ENCODE measurements at places on chromosomes 13 and 19.

- no peak for DNase-seq
These were observed 6.8 kb upstream of the NAPA start for GRCh38 chr19:47521473-47522180.

- peak; percentile 67 for DNase-seq
These were observed 547 bp upstream of the INTS6 start for GRCh38 chr13:51453207-51453958.

- DNase-seq = no peak
These were observed 285.2 kb downstream of the SHISA2 start for GRCh38 chr13:25766576-25766975.

- DNase-seq = no peak
These were observed 374.5 kb upstream of the NBEA start for GRCh38 chr13:34567597-34567996.

GRCh38 chr13:87754097-87754496, 82.9 kb downstream of the SLITRK5 start:
- no peak for DNase-seq

DNA sequence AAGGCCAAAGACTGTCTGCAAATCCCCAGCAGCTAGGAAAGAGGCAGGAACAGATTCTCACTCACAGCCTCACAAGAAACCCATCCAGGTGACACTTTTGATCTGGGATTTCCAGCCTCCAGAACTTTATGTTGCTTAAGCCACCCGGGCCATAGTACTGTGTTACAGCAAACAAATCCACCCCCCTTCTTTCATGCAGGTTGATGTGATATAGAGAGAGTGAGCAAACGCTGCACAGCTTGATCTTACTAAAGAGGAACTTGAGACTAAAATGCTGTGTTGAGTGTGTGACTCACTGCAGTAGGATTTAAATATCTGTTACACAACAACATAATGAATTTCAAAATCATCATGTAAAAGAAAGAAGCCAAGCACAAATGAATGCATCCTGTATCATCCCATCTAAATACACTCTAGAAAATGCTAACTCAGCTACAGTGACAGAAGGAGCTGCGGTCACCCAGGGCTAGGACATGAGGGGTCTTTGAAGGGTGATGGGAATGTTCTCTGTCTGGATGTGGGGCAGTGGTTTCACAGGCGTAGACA, 32.2 kb downstream of the RCBTB2 start:
- no peak for DNase-seq

GRCh38 chr19:41951686-41952172, 7.4 kb downstream of the RABAC1 start:
- peak; percentile 81 for DNase-seq

GRCh38 chr13:85503797-85504196, 295.4 kb downstream of the SLITRK6 start:
- no peak for DNase-seq

DNA sequence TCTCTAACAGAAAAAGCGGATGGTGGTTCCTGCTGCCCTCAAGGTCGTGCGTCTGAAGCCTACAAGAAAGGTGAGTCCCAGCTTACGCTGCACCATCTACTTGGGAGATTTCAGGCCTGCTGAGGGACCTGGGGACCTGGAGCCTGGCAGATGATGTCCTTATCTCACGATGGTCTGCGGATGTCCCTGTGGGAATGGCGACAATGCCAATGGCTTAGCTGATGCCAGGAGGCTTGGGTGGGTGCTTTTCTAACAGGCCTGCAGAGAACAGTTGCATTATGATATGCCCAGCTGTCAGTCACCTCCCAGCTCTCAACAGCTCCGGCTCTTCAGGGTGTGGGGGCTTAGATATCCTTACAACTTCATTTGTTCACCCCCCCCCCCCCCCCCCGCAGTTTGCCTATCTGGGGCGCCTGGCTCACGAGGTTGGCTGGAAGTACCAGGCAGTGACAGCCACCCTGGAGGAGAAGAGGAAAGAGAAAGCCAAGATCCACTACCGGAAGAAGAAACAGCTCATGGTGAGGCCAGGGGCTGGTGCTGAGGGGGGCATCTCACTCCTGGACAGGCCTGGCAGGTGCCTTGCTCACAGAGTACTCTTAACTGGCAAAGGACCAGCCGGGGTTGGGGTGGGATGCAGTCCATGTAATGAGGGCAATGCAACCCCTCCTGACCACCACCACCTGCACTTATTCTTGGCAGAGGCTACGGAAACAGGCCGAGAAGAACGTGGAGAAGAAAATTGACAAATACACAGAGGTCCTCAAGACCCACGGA, 3.8 kb downstream of the RPL13A start:
- no peak for DNase-seq

GRCh38 chr19:4738734-4739133, 15.1 kb upstream of the DPP9 start:
- DNase-seq = no peak

DNA sequence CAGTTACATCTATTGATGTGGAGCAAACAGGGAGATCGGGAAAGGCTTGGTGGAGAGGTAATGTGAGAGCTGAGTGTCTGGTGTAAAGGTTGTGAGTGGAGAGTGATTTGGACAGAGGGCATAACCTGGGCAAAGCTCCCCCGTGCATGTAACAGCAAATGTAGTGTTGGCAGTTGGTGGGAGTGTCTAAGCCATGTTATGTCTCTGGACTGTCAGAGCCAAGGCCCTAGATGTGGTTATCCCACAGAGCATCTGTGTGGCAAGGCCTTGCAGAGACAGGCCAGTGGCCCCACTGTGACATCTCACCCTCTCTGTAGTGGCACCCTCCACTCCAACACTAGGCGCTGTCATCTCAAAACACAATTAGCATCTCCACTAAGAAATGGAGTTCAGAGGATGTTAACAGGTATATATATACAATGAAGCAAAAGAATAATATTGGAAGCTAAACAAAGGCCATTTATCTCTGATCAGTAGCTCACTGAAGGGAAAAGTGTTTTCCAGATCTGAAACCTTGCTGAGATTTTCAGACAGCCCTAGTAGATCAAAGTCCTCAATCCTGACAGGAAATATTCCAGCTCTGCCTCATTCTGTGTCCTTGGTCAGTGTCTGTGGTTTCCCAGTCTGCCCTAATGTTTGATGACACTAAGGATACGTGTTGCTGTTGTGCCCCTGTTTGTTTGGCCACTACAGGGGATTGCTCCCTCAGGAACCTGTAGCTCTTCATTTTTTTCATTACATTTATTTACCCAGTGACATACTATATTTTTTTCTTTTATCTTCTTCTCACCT, 20.2 kb downstream of the POLR1D start:
- no peak for DNase-seq

GRCh38 chr13:62433660-62434059, 1018.0 kb upstream of the PCDH20 start:
- no peak for DNase-seq

DNA sequence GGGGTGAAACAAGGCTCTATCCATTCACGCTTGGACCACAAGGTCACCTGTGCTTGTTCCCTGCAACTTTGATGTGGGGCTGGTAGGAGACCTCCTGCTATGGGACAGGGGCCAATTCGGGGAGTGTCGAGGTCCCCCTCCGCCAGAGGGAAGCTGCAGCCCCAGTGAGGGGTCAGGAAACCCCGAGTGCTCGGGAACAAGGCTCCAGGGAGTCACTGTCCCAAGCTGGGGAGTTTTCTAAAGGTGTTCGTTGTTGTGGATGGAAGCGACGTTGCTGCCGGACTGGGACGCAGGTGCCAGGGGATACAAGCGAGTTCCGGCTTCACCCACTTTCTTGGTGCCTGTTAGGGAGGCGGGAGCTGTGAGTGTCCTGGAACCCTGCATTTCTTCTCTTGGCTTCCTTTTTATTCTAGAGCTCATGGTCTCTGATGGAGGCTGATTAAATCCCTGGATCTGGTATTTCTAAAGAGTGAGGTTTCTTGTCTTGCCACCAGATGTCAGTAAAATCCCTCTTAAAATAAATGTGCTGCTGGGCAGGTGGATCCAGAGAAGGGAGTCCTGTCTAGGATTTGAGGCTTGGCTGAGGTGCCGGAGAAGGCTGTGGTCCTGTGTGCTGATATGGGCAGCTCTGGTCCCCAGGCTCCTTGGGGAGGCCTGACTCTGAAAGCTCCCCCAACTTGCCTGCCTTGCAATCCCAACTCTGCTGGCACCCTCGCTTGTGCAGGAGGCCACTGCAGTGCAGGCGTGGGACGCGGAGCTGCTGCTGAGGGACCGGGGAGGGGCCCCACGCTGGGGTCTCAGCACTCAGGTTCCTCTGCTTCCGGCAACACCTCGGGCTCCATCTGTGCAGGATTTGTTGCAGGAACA, 153.9 kb downstream of the TEX29 start:
- no peak for DNase-seq

GRCh38 chr13:36261011-36261410, 36.6 kb downstream of the CCDC169 start:
- no peak for DNase-seq

GRCh38 chr13:76756451-76756850, 129.8 kb downstream of the KCTD12 start:
- DNase-seq = no peak

GRCh38 chr13:110236431-110236830, 70.5 kb downstream of the COL4A1 start:
- no peak for DNase-seq

- no peak for DNase-seq
These were observed 1.0 kb upstream of the RPS5 start for GRCh38 chr19:58385891-58386575.

- DNase-seq = no peak
These were observed 310.1 kb downstream of the TSHZ3 start for GRCh38 chr19:31039151-31039550.

- DNase-seq = no peak
These were observed 316.3 kb upstream of the KLF12 start for GRCh38 chr13:74450525-74450845.

DNA sequence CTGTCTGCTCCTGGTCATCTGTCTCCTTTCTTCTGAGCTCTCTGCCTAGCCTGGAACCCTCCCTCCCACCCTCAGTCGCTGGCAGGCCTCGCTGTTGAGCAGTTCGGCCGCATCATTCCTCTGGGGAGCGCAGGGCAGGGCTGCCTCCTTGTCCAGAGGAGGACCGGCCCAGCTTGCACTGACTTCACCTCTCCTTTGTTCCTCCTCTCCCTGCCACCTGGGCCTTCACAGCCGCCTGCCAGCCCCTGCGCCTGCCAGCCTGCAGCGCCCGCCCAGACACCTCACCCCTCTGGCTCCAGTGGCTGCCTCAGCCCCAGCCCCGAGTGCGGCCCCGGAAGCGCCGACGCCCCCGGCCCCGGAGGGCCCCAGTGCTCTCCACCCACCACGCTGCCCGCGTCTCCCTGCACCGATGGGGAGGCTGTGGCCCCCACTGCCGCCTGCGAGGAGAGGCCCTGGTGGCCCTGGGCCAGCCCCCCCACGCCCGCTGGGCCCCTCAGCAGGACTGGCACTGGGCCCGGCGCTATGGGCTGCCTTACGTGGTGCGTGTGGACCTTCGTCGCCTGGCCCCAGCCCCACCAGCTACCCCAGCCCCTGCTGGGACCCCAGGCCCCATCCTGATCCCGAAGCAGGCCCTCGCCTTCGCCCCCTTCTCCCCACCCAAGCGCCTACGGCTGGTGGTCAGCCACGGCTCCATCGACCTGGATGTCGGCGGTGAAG, 7.2 kb downstream of the KMT5C start:
- no peak for DNase-seq

DNA sequence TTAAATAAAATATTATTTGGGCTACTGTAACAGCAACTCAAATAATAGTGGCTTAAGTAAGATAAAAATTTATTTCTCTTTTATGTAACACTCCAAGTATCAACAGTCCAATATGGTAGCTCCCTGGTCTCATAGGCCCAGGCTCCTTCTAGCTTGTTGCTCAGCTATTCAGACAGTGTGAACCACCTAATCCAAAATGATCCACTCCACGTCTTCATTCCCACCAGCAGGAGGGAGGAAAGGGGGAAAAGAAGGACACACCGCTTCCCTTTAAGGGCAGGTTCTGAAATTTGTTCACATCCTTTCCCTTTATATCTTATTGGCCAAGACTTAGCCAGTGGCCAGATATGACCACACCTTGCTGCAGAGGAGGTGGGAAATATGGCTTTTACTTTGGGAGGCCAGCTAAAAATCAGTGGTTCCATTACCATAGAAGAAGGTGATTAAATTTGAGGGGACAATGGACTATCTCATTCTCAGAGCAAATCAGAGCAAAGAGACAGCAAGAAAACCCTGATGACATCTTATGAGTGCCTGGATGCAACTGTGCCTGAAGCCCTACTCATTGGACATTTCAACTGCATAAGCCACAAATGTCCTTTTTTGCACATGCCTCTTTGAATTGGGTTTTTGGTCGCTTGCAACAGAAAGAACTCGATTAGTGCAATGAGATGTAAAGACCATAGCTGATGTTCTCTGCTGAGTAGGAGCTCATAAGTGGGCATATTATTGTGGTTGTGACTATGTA, 7.0 kb upstream of the EPOR start:
- no peak for DNase-seq

- no peak for DNase-seq
These were observed 1319.2 kb upstream of the SLC10A2 start for GRCh38 chr13:104385404-104385803.

DNA sequence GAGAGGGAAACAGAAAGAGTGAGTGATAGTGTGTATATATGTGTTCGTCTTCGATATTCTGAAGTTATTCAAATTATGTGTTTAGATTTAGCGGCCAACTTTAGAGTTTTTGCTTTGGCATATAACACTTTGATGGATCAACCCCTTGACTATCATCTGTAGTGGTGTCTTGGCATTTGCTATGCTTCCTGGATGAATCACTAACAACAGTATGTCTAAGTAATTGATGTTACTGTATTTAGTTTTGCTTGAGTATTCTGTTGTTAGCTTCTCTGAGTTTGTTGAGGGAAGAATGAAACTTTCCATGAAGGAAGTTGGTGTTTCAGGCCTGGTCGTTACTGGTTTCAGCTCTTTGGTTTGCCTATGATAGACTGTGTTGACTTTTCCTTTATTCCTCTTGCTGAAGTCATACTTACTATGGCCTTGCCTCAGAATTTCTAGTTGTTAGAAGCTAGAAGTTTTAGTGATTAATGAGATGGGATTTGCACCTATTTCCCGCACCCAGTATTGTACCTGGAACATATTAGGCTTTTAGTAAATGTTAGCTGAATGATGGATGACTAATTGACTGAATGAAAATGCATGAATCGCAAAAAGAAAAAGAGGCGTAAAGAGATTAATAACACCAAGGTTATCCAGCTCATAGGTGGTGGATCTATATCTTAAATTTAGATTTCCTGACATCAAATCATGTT, 20.7 kb downstream of the NDFIP2 start:
- no peak for DNase-seq

DNA sequence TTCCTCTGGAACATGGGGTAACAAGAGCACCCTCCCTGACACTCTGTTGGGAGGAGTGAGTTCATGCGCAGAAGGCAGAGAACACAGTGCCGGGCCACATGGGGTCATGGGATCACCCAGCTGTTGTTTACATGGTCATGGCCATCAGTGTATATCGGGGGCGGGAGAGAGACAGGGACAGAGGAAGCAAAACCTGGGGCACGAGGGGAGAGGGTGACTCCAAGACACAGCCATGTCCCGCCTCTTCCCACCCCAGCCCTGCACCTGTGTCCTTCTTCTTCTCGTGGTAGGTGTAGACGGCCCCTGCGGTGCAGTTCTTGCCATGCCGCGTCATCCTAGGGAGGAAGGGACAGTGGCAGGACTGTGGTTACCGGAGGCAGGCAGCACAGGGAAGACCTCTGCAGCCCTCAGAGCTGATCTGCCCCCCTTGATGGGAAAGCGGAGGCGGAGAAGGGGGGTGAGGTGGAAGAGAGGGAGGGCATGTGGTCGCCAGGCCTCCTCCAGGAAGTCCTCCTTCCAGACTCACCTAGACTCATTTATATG, 19.9 kb downstream of the NOSIP start:
- no peak for DNase-seq
